CD4-positive, alpha-beta memory T cell (primary cell): ENCODE measurements at places on chromosomes 5 and 9.

DNA sequence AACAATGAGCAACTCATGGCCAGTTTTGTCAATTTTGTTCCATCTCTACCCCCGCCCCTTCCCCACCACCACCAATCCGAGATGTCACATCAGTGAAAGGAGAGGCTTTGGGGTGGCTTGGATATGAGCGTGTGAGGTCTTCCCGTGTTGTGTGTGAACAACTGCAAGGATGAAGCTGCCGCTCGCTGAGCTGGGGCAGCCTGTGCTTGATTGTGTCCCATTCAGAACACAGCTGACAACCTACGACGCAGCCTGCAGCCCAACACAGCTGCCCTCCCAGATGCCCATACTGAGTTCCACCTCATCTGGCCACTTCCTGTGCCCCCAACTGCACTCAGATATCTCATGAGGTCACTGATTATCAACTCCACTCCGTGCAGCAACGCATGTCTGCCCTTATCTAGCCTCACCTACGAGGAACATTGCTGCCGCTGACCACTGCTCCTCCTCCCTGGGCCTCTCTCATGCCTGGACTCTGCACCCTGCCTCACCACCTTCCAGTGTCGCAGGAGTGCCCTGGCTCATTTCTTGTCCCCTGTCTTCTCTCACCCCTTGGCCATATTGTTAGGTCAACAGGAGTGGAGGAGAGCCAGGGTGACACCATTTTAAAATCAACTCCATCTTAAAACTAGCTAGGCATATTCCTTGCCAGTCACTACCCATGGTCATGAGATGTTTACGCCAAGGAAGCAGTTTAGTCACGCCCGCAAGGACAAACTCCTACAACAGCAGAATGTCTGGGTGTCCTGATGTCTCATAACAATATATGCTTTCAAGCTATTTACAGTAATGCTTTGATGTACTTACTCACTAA is 7.3 kb upstream of the IL4 start:
- DNase-seq: no peak

- no peak for DNase-seq
Measured at GRCh38 chr9:696332-697323, 144.9 kb upstream of the DMRT1 start.

GRCh38 chr5:172166030-172166826 is 21.8 kb downstream of the STK10 start:
- DNase-seq: no peak

DNA sequence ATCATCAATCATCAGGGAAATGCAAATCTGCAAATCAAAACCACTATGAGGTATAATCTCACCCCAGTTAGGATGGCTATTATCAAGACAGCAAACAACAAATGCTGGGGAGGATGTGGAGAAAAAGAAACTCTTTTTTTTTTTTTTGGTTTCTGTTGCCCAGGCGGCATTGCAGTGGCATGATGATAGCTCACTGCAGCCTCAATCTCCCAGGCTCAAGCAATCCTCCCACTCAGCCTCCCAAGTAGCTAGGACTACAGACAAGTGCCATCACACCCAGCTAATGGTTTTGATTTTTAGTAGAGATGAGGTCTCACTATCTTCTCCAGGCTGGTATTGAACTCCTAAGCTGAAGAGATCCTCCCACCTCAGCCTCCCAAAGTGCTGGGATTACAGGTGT is 5.4 kb upstream of the CNTRL start:
- no peak for DNase-seq

DNA sequence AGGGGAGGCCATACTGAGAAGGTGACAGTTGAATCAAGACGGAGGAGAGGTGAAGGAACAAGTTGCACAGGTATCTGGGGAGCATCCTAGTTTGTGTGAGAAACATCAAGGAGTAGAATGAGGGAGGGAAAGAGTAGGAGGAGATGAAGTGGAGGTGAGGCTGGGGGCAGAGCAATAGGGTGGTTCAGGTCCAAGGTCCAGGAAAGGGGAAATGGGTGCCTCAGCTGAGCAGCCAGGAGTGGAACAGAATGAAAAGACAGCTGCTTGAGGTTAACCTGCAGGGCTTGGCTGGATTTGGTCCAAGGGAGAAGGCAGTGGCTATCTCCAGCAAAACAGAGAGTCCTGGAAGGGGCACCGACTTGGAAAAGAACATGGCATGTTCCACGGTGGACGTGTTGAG is 5.3 kb downstream of the SLC1A1 start:
- DNase-seq: no peak

DNA sequence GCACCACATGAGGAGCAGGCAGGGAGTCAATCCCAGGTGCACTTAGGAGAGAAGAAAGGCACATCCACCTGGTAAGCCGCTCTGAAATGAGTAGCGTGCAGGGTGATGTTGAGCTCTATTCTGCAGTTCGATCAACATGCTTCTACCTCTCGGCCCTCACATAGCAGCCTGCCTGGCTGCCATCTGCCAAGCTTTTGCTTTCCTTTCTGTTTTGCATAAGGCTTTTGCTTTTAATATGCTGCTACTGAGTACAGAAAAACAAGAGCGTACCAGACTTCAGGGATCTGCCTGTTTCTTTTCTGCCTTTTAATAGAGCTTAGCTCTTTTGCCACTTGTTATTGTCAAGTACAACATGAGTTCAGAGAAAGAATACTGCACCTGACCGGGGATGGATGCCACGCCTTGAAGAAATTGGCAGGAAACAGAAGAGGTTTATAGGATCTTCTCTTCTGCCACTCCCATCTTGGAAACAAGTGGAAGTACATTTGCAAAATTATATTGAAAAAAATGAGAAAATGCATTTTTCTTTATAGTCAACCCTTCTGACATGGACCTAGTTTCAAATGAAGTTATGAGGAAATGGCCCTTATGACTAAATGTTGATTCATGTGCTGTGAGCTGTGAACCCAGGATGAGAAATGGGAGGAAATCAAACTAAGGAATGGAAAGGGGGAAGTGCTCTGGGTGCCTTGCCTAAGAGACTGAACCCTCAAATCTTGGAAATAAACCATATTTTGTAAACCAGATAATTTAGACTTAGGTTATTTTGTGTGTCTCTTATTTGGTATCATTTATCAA is 4.0 kb upstream of the FCHO2 start:
- DNase-seq: no peak

DNA sequence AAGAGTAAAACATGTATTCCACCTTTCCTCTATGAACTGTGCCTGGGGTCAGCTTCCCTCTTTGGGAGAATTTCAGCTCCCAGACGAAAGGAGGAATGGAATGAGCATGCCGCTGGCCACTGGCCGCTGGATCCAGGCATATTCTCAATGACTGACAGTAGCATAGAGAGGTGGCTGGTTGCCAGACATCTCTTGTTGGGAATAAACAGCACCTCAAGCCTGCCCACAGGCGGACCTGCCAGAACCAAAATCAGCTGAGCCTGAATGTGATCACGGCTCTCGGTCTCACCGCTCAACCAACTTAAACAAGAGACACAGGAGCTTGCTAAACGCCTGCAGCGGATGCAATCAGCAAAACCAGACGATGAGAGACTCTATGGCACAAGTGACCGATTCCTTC is 20.6 kb downstream of the TBC1D9B start:
- DNase-seq: no peak

- no peak for DNase-seq
Measured at GRCh38 chr5:53418409-53418808, 62.0 kb upstream of the FST start.

DNA sequence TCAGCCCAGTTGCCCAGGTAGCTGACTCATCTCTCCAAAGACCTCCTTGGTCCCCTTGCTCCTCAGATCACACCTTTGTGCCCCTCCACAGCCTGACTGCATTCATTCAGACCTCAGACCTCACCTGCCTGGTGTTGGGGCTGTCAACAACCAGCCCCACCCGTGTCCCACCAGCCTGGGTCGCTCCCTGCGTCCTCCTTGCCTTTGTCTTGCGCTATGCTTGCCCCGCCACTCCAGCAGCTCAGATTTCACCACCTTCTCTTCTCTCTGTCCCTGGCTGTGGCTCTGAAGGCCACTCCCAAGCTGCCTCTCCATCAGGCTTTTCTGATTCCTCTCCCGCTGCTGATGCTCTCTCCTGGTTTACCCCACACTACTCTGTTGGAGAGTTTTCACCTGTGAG is 103.5 kb downstream of the MVB12B start:
- DNase-seq: no peak

DNA sequence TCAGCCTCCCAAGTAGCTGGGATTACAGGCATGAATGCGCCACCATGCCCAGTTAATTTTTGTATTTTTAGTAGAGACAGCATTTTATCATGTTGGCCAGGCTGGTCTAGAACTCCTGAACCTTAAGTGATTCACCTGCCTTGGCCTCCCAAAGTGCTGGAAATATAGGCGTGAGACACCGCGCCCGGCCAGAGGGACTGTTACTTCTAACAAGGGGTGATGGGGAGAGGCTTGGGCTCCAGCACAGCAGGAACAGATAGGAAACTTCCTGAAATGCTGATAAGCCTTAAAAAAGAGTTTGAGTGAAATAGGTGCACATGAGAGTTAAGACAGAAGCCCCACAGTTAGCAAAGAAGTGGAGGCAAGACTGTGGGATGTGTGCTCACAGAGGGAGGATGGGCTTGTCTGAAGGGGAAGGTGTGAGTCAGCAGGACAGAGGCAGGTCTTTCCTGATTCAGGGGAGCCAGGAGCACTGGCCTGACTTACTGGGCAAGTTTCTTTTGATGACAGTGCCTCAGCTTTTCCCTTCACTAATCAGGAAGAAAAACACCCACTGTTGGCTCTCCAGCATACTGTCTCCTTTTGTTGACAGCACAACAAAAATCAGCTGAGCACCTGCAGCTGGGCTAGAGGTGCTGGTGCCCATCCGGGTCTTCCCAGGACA is 68.4 kb downstream of the RAD23B start:
- no peak for DNase-seq
